ENCODE measurements at places on chromosomes 5 and 9.

DNA sequence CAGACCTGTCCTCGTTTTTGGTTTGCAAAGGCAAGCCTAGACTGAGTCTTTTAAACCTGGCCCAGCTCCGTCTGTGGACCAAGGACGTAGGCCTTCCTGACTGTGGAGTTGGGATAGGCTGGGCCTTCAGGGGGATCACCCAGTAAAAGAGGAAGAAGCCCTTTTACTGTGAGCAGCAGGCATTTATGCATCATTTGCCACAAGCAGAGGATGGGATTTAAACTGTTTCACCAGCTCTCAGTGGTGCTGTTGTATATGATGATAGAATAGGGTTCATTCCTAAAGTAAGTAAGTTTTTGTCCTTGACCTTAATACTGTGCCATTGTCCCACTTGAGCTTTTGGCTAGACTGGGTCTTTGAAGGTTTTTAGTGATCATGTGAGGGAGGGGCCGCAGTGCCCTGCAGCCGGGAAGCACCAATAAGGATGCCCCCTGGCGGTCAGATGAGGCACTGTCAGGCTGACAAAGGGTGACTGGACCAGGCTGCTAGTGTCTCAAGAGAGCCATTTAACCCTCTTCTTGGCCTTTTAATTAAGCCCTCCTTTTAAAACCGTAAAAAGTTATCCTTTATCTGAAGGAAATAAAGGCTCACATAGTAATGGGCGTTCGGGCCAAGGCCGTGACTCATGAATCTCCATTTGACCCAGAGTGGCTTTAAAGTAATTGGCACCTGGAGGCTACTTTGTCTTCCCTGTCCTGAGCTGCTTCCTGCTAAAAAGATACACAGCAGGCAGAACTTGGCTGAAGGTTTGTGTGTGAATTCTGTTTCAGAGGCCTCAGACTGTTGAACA lies 74.0 kb downstream of the UBAP1 start:
- DNase-seq: peak; percentile 48

GRCh38 chr9:118295413-118295812 lies 591.2 kb downstream of the TLR4 start:
- DNase-seq: no peak

GRCh38 chr5:177462021-177462670 lies 11.3 kb downstream of the DBN1 start:
- DNase-seq: no peak

GRCh38 chr5:135680713-135681112 lies 101.9 kb upstream of the CXCL14 start:
- DNase-seq: no peak

DNA sequence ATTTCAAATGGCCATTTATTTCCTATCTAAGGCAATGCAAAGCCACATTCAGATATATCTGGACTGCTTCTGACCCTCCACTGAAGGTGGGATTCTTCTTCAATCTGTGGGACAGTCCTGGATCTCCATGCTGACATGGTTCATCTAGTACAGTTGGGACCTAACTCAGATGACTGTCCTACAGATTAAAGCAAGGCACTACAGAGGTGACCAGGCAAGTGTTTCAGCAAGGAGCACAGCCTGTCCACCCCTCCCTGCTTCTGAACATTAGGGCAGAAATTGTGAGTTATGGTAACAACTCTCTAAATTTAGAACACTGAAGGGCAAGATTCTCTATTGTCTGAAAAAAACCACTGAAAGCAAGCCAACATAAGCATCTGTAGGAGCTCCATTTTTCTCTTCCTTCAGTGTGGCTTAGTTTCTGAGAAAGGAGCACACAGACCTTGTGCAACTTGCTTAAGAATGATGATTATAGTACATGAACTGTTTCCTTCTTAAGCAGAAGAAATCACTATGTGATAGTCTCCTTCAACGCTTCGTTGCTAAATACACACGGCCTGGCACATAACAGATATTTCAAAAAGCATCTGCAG lies 62.9 kb upstream of the BARX1 start:
- peak; percentile 86 for DNase-seq

GRCh38 chr5:10635257-10635866 lies 71.5 kb downstream of the ANKRD33B start:
- DNase-seq: no peak

DNA sequence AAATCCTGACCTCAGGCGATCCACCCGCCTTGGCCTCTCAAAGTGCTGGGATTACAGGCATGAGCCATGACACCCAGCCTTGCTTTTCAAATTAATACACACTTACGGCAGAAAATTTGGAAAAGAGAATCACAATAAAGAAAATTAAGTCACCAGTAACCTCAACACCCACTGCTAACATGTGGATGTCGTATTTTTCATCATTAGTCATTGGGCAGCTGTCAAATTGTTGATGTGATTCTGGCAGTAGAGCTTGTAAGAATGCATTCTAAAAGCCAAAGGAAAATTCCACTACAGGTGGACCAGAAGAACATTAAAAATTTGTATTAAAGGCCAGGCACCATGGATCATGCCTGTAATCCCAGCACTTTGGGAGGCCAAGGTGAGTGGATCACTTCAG lies 237.3 kb upstream of the TUT7 start:
- no peak for DNase-seq
